Non-pigmented ciliary epithelial cell (primary cell): ENCODE measurements at places on chromosomes 12 and 14.

GRCh38 chr14:71588028-71588427, 344.2 kb upstream of the RGS6 start:
- peak; percentile 84 for DNase-seq

GRCh38 chr14:20413744-20414082, 412 bp upstream of the TEP1 start:
- DNase-seq, result no peak

DNA sequence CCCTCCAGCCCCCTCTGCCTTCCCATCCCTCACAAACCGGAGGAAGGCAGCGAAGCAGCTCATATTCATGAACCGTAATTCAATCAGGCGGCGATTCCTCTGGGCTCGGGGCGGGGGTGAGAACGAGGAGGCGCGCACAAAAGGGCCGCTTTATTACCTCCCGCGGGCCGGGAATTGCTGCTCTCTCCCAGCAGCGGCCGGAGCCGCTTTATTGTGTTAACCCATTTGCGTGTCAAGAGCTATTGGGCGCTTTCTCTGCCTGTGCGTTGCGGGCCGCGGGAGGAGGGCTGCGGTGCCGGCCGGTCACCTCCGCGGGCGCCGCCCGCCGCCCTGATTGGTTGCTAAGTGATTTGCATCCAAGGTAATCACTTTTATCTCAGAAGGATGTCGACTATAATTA, 4.8 kb downstream of the FAM222A start:
- DNase-seq, result no peak

DNA sequence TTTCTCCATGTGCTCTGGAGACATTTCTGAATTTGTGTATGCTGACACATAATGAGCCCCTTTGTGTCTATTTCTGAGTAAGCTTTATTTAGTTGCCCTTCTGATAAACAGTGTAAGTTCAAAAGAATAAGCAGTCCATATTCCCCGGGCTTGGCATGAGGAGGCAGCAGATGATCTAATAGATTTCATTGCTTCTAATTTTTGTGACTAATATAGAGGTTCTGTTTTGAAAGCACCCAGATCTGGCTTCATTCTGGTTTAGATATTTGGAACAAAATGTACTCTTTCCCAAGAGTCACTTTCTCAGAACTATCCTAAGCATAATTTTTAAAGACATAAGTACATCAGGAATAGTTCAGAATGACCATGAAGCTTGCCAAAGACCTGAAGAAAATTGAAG, 290.9 kb downstream of the BTG1 start:
- DNase-seq, result no peak

- no peak for DNase-seq
Measured at GRCh38 chr12:112762753-112763152, 28.8 kb upstream of the RPH3A start.

- DNase-seq, result no peak
Measured at GRCh38 chr14:103520657-103521437, 1.8 kb downstream of the CKB start.

- no peak for DNase-seq
Measured at GRCh38 chr12:105502426-105502930, 172.0 kb downstream of the C12orf75 start.

DNA sequence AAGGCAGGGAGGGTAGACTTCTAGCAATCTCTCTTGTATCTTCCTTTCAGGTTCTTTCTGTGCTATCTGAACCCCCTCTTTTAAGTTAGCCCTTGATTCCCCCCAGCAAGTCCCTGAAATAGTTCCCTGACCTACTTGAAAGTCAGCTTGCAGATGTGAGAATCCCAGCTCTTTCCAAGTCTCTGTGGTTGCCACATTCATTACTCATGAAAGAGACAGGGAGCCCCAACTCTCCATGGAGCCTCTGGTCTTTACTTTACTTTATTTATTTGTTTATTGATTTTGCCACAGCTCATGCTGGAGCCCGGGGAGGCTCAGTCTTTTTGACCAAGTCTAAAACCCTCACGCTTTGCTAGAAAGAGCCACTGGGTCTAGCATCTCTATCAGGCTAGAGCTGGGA, 193.6 kb upstream of the FAR2 start:
- no peak for DNase-seq

- no peak for DNase-seq
Measured at GRCh38 chr12:38056701-38057689, 259.6 kb upstream of the ALG10B start.

GRCh38 chr14:62146030-62146429, 383.8 kb downstream of the SNAPC1 start:
- no peak for DNase-seq

DNA sequence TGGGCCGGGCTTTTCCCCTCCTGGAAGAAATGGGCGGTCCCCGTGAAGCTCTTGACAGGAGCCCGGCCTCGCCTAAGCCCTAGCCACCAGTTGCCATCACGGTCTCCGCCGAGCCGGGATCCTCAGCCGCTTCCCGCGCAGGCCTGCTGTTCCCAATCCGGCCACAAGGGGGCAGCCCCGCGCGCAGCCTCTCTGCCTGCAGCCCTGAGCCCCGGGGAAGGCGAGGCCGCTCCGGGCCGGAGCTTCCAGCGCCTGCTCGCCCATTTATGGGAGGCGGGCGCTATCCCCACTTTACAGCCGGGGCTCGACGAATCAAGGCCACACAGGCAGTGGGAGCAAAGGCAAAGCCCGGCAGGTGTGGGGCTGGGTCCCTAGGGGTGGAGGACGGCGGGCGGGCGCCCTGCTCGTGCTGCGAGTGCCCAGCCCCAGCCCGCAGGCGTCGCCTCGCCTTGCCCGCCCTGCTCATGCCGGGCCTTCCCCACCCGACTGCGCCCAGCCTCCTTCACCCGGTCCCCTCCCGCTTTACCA, 61.5 kb downstream of the LGMN start:
- DNase-seq, result no peak

DNA sequence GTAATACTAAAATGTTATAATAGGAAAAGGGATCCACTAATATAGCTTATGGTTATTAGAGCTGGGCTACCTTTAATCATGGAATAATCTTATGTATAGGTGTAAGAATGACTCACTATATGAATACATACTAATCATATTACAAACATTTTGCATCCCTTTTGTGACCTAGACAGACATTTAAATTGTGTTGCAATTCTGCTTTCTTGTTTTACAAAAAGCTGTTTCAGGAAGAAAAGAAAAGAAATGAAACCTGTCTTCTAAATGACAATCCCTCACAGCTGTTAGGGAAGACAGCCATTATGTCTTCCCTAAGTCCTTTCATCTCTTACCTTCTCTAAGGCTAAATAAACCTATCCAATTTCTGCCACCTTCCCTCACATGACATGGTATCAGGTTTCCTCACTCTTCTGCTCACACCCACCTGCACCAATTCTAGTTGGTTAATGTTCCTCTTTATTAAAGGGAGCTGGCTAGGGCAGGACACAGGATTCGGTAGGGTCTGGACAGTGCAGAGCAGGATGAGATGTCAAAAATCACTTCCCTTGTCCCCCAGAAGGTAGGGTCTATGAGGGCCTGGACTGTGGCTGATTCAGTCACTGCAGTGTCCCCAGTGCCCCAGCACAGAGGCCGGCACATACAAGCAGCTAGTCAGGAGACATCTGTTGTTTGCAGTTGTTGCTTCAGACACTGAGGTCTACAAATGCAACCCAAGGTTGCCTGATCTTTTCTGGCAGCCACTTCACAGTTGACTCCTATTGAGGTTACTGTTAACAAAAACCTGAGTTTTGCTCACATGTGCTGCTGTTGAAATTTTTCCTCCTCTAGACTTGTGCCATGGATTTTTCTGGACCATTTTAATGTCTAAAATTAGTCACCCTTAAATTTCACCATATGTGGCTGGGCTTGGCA, 3.7 kb downstream of the DHRS7 start:
- DNase-seq, result no peak

DNA sequence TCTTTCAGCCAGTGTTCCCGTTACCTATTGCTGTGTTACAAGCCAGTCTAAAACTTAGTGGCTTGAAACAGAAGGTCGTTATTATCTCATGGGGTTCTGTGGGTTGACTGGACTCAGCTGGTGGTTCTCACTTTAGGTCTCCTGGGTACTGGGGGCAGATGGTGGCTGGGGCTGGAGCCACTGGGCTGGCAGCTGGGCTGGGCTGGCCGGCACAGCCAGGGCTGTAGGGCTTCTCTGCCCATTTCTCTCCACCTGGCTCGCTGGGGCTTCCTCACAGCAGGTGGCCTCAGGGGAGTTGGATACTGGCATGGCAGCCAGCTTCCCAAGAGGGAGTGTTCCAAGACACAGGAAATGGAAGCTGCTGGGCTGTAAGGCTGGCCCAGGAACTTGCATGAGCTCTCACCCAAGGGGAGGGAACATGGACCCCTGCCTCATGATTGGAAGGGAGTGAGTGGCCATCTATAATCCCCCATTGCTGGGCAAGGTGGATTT, 27.0 kb downstream of the TUNAR start:
- no peak for DNase-seq

DNA sequence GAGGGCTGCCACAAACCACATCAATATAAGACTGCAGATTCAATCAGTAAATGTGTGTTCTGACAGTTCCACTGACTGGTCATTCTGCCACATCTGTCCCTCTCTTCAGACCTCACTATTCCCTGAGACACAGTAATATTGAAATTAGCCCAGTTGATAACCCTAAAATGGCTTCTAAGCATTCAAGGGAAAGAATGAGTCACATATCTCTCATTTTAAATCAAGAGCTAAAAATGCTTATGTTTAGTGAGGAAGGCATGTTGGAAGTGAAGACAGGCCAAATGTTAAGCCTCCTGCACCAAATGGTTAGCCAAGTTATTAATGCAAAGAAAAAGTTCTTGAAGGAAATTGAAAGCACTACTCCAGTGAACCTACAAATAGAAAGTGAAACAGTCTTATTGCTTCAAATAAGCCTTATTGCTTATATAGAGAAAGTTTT, 24.5 kb upstream of the KIF21A start:
- DNase-seq, result no peak

DNA sequence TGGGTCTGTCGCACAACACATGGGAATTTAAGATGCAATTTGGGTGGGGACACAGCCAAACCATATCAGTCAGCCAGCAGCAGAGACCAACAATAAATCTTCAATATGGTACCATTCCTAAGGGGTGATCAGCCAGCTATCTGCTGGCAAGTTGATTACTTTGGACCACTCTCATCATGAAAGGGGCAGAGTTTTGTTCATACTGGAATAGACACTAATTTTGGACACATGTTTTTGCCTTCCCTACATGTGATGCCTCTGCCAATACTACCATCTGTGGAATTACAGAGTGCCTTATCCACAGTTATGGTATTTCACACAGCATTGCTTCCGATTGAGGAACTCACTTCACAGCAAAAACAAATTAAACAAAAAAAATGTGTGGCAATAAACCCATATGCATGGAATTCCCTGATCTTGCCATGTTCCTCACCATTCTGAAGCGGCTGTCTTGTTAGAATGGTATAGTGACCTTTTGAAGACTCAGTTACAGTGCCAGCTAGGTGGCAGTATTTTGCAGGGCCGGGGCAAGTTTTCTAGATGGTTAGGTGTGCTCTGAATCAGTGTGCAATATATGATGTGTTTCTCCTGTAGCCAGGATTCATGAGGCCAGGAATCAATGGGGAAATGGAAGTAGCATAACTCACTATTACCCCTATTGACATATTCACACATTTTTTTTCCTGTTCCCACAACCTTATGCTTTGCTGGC, 179.0 kb upstream of the IGF1 start:
- no peak for DNase-seq

- DNase-seq, result no peak
Measured at GRCh38 chr14:22180045-22180444, 409.0 kb downstream of the DAD1 start.

- DNase-seq, result no peak
Measured at GRCh38 chr12:121942145-121942718, 23.8 kb downstream of the CFAP251 start.

DNA sequence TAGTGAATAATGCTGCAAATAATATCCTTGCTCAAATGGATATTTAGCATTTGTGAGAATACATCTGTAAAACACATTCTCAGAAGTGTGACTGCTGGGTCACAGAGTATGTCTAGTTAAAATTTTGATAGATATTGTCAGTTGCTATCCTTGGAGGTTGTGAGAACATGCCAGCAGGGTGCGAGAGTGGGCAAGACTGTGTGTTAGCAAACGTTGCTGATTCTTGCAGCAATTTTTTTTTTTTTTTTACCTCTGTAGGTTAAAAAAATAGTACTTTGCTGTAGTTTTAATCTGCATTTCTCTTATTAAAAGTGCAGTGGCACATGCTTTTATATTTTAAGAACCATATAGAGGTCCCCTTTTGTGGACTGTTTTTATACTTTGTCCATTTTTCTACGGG, 4.5 kb upstream of the NYNRIN start:
- no peak for DNase-seq

DNA sequence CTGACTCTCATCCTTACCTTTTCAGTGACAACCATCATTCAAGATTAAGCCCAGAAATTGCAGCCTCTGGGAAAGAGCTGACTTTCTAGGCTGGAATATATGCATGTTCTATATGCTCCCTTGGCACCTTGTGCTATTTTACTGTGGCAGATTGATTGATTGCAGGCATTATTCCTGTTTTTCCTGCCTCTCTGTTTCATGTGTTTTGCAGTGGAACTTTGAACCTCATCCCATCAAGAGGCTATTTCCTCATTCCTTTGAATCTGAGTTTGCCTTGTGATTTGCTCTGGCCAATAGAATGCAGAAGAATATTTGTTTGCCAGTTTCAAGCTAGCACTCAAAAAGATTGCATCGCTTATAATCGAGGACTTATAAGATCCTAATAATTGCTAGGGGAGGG, 174.8 kb upstream of the DCN start:
- no peak for DNase-seq

- DNase-seq, result no peak
Measured at GRCh38 chr14:60631842-60632241, 17.4 kb downstream of the SIX1 start.

DNA sequence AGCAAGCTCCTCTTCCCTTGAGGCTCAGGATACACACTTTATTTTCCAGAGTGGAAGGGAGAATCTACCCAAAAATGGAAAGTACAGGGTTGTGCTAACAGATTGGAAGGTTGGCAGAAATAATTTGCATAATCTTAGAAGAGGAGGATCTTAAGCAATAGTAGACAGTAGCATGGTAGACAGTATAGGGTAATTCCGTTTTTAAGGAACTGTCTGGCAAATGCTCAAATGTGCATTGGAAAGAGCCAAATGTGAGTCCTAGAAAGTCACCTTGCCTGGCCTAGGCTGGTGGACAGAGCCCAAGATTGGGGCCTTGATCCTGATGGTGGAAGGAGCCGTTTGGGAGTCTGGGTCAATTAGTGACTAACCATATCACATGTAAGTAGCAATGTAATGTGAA, 13.1 kb upstream of the CARMIL3 start:
- no peak for DNase-seq

DNA sequence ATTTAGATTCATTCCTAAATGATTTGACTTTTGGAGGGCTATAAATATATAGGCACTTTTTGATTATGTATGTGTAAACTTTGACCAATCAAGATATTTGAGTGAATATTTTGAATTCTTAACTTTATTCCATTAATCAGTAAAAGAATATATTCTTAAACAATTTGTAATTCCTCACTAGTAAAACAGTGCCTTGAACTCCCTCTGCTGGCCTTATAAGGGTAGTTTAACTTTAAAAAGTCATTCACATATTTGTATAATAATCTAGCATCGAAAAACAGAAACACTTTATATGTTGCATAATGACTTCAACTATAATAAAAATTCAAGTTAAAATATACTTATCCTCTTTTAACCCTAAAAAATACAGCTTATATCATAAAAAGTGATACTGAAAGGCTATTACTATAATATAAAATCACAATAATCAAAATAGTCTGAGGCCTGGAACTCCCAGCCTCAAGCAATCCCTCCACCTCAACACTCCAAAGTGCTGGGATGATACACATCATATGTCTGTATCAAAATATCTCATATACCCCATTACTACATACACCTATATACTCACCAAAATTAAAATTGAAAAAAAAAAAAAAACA, 31.2 kb downstream of the CCDC59 start:
- DNase-seq, result peak; percentile 9

GRCh38 chr14:68306265-68306933, 486.5 kb downstream of the ZFP36L1 start:
- no peak for DNase-seq
